Left colon (tissue), 2 donors: ENCODE measurements at places on chromosomes 5 and 9.

DNA sequence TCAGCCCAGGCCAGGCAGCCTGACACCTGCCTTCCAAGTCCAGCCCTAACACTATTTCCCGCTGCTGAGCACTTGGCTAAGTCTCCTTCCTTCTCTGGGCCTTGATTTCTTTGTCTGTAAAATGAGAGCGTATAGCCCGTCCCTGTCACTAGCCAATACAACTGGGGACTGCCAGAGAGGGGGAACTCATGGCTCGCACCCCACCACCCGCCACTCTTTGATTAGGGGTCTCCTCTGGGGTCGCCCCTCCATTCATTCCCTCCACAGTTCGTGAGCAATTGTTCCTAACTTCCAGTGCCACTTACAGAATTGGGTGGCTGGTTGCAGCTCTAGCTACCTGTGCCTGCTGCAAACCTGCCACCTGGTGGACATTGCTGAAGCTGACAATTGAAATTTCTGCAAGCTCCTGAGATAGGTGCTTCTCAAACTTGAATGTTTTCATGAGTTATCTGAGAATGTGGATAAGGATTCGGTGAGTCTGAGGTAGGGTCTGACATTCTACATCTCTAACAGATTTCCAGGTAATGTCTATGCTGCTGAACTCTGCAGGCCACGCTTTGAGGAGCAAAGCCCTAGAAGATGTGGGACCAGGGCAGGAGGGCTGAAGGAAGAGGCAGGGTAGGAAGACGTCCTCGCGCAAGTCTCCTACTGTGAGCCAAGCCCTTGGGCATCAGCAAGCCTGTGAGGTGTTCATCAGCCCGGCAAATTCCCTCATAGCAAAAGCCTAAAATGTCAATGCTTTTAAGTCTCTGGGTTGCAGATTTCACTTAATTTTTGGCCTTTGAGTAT lies 13.3 kb upstream of the RECK start:
- DNase-seq: peak; percentile 59

DNA sequence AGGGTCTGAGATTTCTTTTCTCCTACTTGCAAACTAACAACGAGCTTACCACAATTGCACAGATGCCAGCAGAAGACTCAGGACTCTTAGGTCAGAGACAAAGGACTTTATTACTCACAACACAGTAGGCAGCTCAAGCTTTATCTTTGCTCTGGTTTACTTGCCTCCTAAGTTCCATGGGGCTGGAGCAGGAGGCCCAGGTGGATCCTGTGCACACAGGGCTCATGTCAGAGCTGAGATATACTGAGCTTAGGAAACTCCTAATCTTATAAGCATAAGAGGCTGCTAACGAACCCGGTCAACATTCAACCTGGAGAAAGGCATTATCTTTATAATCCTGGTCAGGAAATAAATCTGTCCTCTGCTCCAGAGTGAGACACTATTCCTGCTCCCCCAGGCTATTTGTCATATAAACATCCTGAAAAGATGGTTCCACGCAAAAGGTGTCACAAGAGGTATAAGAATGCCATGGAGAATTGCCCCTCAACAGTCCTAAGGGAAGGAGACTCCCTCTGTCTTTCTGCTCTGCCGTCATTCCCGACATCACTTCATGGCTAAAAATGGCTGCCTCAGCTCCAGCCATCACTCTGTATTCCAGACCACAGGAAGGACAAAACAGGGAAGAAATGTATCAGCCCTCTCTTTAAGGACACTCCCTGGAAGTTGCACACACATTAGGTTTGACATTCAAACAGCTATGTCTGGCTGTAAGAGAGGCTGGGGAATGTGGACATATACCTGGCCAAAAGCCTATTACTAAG lies 16.2 kb downstream of the DUSP1 start:
- DNase-seq: no peak

DNA sequence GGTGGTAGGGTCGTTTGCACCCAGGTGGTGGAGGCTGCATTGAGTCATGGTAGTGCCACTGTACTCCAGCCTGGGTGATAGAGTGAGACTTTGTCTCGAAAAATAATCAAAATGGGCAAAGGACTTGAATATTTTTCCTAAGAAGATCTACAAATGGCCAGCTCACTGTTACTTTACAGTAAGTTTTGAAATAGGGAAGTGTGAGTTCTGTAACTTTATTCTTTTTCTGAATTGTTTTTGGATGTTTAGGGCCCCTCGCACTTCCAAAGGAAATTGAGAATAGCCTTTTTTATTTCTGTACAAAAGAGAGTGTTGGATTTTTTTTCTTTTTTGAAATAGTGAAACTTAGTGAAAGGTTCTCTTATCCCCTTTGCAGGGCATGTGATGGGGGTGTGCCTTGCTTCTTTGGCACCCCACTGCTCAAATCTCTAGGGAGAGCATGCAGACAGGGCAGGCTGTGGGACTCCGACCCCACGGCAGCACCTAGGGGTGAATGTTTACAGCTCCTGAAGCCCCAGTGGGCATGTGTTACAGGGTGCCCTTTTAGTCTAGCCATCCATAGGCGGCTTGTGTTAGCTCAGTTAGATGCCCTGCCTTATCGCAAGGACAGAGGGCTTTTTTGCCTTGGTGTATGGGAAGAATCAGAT lies 33.3 kb downstream of the GPBP1 start:
- no peak for DNase-seq

- DNase-seq: no peak
Measured at GRCh38 chr9:125137200-125137599, 6.1 kb downstream of the SCAI start.
